Activated naive CD8-positive, alpha-beta T cell treated with anti-CD3 and anti-CD28 coated beads, Interleukin-2, amount 10 ng/mL, durations not matched to agents 7 days and 5 days (primary cell): ENCODE measurements at places on chromosomes 3 and 15.

DNA sequence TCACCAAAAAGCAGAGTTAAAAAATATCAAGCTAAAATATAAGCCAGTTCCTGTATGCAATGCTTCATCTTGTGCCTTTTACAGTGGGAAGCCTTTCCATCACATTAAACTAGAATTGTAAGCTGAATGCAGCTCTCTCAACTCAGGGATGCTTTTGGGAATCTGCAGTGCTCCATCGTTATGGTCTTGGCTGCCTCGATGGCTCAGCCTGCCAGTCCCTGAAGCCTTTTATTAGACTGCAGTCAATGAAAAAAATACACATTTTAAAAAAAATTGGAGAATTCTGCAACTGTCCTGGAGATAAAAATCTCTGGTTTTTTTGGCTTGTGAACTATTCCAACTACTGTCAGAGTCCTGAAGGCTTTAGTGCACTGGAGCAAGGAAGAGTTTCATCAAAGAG, 53.0 kb downstream of the FRMD4B start:
- DNase-seq = no peak

DNA sequence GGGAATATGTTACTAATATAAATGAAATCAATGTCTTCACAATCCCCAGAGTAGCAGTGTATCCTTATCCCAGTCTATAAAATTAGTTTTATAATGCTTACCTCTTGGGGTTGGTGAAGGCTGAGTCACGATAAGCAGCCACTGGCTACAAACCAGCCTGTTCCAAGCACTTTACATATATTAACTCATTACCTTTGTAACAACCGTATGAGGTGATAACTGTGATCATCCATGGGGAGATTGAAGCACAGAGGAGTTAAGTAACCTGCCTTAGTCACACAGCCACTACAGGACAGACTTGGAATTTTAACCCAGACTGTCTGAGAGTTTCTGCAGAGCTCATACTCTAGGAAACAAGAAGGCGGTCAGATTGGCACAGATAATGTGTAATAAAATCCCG, 43.3 kb upstream of the MITF start:
- DNase-seq = no peak

- no peak for DNase-seq
Measured at GRCh38 chr3:139151530-139151929, 106.8 kb upstream of the PRR23C start.

DNA sequence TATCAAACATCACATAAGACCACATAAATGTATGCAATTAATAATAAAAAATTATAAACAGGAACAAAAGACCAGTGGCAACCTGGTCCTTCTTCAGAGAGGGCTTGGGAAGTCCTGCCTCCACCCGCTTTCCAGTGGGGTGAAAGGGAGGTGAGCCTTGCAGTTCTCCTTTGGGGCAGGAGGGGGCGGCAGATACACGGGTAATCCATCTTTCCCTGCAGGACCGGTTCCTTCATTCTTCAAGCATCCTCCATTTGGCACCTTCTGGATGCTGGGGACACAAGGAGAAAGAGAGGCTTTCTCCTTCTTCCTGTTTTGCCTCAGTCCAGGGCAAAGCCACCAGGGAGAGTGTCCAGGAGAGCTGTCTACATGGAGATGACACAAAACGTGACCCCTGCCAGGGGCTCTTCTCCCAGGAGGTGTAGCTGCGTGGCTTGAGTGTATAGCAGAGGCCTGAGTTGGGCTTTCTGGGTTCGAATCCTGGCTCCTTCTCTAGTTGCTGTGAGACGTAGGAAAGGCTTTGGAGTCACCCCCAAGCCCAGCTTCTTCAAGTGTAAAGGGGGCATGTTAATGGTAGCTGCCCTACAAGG, 23.2 kb downstream of the RPLP1 start:
- peak; percentile 76 for DNase-seq

GRCh38 chr3:165749821-165750220, 87.4 kb downstream of the BCHE start:
- no peak for DNase-seq

GRCh38 chr3:122394173-122394572, 10.2 kb downstream of the FAM162A start:
- DNase-seq = no peak

GRCh38 chr3:177150970-177151627, 46.2 kb downstream of the TBL1XR1 start:
- no peak for DNase-seq

- no peak for DNase-seq
Measured at GRCh38 chr3:50352781-50353180, 2.1 kb downstream of the CYB561D2 start.

DNA sequence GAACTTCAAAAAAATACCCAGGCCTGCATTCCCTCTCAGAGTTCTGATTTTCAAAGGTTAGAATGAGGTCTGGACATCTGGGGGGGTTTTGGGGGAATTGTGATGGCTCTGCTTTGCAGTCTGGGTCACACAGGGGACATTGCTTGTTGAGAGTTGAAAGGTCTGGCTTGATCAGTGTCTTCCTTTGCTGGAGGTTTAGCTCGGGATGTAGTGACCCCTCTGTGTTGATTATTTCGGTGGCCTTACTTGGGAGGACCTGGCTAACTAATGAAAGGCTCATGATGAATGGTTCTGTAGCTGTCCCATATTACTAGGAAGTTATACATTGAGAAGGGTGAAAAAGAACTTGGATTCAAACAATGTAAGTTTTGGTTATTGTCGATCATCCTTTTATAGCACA, 23.7 kb downstream of the TPM1 start:
- no peak for DNase-seq

DNA sequence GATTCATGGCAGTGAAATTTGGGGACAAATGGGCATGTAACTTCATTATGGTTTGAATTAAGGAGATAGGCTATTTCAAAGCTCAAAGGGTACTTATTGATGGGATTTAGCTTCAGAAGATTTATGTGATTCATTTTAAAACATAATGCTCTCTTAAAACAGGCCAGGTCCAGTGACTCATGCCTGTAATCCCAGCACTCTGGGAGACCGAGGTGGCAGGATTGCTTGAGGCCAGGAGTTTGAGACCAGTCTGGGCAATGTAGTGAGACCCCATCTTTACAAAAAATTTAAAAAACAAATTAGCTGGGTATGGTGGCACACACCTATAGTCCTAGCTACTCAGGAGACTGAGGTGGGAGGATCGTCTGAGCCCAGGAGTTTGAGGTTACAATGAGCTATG, 11.5 kb downstream of the THAP10 start:
- no peak for DNase-seq

GRCh38 chr3:13104511-13104910, 31.3 kb upstream of the IQSEC1 start:
- no peak for DNase-seq
